Aortic smooth muscle cell (primary cell): ENCODE measurements at places on chromosomes 5 and 9. TPM values are rescaled to one million over a fixed set of nuclear protein-coding genes. Genes with fewer than 3 reads are reported as not detected.

The QRFP gene
- not detected in 2 replicates for total RNA-seq

The OLFML2A gene
- 0.12 and 0.13 TPM in 2 replicates for total RNA-seq

The RNF180 gene
- total RNA-seq: 6.1 and 8.2 TPM in 2 replicates

The CCL19 gene
- total RNA-seq: not detected in 2 replicates

The MUSK gene
- 0.13 and 0.56 TPM in 2 replicates for total RNA-seq

The GRM6 gene
- not detected in 2 replicates for total RNA-seq

The RFESD gene
- 2.1 and 2.2 TPM in 2 replicates for total RNA-seq

The LCN1 gene
- total RNA-seq: not detected in 2 replicates

The TAF1L gene
- total RNA-seq: under 0.01 TPM in 2 replicates

The TMEM174 gene
- not detected in 2 replicates for total RNA-seq

The DEPDC1B gene
- 3.0 and 4.9 TPM in 2 replicates for total RNA-seq

The IFNA10 gene
- not detected in 2 replicates for total RNA-seq

The PTPA gene
- total RNA-seq: 173 and 176 TPM in 2 replicates

The CNTFR gene
- total RNA-seq: not detected in 2 replicates

The DNAJB5 gene
- 11.2 and 11.6 TPM in 2 replicates for total RNA-seq

The STC2 gene
- 251 and 773 TPM in 2 replicates for total RNA-seq

The LIX1 gene
- not detected in 2 replicates for total RNA-seq

The IL7R gene
- total RNA-seq: 0.12 and 0.13 TPM in 2 replicates

The CMBL gene
- total RNA-seq: 5.8 and 7.3 TPM in 2 replicates

The PCDHB2 gene
- 1.7 and 3.8 TPM in 2 replicates for total RNA-seq

The FAM153A gene
- not detected in 2 replicates for total RNA-seq

The CCL27 gene
- not detected in 2 replicates for total RNA-seq

The NR4A3 gene
- 2.4 and 3.6 TPM in 2 replicates for total RNA-seq

The FSD1L gene
- total RNA-seq: 4.5 and 5.1 TPM in 2 replicates

The PCAT7 gene
- 0.06 TPM in 1 of 2 replicates, not detected in the other for total RNA-seq

The COL5A1 gene
- 74.9 and 124 TPM in 2 replicates for total RNA-seq

The TAF11L5 gene
- total RNA-seq: not detected in 2 replicates

The CRHBP gene
- total RNA-seq: 0.13 and 0.75 TPM in 2 replicates

The LCN15 gene
- total RNA-seq: not detected in 2 replicates

The ADCY2 gene
- total RNA-seq: under 0.01 TPM in 2 replicates

The TMEM252 gene
- not detected in 2 replicates for total RNA-seq

The PCDHGA10 gene
- total RNA-seq: 5.3 and 7.5 TPM in 2 replicates

The DMRT2 gene
- not detected in 2 replicates for total RNA-seq

The ZNF883 gene
- total RNA-seq: 0.99 and 1.7 TPM in 2 replicates

The CLINT1 gene
- 89.2 and 109 TPM in 2 replicates for total RNA-seq

The ANAPC2 gene
- 21.9 and 23.6 TPM in 2 replicates for total RNA-seq

The EQTN gene
- not detected in 2 replicates for total RNA-seq

The OCLN gene
- total RNA-seq: 0.66 and 1.1 TPM in 2 replicates

The ADGRD2 gene
- total RNA-seq: not detected in 2 replicates

The PAM gene
- total RNA-seq: 554 and 971 TPM in 2 replicates

The IFNA2 gene
- not detected in 2 replicates for total RNA-seq

The HEMGN gene
- not detected in 2 replicates for total RNA-seq

The NTNG2 gene
- 1.6 and 4.2 TPM in 2 replicates for total RNA-seq

The PCDHGB4 gene
- 20.1 and 26.5 TPM in 2 replicates for total RNA-seq

The ATG12 gene
- 34.9 and 48.2 TPM in 2 replicates for total RNA-seq

The IRGM gene
- 0.12 TPM in 1 of 2 replicates, not detected in the other for total RNA-seq
